ENCODE measurements at places on chromosomes 5 and 9.
A peak's percentile ranks its signal among the peaks of the same experiment; 100 is the strongest.

GRCh38 chr9:6598249-6598725, 47.2 kb downstream of the GLDC start:
- no peak for DNase-seq

DNA sequence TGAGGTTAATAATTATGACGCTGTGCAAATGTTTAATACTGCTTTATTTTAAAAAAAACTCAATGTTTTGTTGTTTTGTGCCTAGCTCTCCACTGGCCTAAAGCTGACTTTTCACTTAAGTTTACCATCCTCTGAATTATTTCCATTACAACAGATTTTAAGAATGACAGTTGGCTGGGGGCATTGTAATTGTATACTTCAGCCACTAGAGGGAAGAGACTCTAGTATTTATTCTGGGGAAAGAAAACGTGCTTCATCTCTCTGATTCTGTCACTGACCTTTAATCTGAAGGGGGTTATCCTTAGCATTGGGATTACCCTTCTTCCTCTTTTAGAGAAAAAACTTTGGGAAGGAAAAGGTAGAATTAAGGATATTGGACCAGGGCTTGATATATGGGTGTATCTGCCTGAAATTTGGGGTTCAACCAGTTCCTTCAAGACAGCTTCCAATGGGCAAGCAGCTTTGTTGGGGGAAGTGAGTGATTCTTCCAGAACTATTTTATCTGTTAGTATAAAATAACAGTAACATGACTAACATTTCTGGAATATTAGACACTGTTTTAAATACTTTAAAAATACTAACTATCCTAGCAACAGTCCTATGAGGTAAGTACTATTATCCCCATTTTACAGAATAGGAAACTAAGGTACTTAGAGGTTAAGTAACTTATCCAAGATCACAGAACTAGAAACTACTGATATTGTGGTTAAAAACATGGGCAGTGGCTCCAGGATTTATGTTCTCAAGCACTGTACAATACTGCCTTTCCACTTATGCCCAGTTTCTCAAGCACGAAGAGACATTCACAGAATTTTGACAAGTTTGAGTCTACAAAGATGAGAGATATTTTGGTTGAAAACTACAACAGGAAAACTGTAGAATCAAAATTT, 208.4 kb downstream of the CD180 start:
- no peak for DNase-seq

DNA sequence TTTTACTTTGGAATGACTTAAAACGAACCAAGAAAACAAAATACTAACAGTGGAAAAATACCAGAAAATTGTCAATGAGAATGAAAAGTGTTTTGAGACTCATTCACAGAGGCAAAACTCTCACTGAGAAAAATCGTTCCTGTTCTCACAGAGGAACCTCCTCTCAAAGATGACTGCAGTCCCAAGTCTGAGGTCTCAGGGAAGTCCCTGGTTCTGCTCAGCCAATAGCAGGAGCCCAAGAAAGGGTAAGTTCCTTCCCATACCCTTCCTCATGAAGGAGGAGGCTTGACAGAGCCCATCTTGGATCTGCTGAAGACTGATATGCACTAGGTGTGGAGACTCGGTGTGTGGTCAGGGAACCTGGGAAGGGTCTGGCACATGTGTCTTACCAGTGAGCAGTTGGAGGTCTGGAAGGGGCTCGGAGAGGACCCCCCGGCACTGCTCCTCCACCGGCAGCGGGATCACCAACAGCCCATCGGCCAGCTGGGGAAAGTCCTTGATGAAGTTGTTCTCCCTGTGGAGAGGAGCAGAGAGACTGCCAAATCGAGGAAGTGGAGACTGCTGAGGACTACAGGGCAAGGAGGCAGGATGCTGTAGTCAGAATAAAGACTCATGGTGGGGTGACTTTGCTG, 46.0 kb downstream of the TRIM32 start:
- no peak for DNase-seq

DNA sequence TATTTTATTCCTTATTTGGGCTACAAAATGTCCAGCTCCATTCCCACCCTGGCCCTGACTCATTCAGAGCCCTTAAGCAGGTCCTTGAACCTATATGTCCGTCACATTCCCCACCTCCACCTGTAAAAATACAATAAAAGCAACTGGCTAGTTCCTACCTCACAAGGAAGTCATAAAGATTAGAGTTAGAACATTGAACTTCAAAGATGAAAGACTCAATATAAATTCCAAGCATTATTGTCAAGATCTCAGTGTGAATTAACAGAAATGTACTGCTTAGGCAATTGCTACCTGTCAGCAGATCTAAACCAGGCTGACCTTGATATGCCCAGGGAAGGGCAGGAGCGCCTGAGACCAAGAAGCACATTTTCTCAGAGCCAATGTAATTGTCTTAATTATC, 221.8 kb downstream of the ENC1 start:
- no peak for DNase-seq

- no peak for DNase-seq
These were observed 41.9 kb upstream of the IPPK start for GRCh38 chr9:92711844-92712243.

- DNase-seq: no peak
These were observed 254.5 kb downstream of the DEPDC1B start for GRCh38 chr5:60445427-60445826.

GRCh38 chr5:135344349-135344748, 54.7 kb downstream of the MACROH2A1 start:
- DNase-seq: no peak

- no peak for DNase-seq
These were observed 3.1 kb downstream of the PTCH1 start for GRCh38 chr9:95513711-95514110.

GRCh38 chr9:3177936-3178335, 334.0 kb upstream of the PUM3 start:
- DNase-seq: no peak

DNA sequence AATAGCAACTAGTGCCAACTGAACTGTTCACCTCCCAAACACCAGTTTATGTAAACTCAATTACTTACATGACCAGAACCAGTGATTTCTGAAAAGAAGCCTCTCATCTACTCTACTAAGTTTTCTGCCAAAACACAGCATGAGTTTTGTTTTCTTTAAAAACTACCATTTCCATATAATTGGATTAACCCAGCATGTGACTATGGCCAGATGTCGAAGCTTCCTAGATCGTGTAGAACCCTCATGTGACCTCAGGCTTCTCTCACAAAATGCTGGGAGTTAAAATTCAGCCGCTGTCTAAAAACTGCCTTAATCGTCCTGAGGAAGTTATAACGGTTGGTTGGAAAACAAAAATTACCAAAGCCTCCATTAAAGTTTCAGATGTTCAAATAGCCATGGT, 303.5 kb downstream of the IRX1 start:
- DNase-seq: no peak

DNA sequence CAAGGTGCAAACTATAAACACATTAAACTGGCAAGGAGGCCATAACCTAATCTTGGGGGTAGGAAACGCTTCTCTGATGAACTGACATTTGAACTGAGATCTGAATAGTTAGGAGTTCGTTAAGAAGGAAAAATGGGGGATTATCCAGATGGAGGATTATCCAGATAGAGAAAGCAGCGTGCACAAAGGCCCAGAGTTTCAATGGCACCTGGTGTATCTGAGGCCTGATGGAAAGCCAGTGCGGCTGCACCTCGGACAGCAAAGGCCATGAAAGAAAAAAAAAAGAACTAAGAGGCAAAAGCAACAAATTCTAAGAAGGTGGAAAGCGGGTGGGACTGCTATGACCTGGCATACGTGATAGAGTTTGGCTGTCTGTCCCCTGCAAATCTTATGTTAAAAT, 13.0 kb upstream of the CTNNAL1 start:
- no peak for DNase-seq

DNA sequence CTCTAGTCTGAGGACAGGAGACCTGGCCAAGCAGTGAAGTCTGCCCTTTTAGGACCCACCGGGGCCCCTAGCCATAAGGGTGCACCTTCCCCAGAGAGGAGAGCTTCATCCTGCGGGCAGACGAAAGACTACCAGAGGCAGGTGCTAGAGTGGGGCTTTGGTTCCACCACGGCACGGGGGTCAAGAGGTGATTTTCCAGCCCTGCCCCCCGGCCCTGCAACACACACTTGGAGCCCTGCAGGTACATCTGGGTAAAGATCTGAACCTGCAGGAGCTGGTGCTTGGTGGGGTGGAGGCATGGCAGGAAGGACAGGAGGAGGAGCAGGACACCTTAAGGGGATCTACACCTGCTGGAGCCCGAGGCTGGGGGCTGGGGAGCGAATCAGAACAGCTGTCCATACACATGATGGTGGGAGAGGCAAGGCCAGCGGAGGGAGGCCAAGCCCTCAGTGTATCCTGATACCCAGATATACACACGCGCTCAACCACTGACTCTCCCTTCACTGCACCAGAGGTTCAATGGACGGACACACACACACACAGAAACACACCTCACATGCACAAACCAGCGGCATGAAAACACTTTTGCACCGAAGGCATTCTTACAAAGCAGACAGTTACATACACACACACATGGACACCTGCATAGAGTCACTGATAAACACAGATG, 98.4 kb upstream of the MVB12B start:
- no peak for DNase-seq

DNA sequence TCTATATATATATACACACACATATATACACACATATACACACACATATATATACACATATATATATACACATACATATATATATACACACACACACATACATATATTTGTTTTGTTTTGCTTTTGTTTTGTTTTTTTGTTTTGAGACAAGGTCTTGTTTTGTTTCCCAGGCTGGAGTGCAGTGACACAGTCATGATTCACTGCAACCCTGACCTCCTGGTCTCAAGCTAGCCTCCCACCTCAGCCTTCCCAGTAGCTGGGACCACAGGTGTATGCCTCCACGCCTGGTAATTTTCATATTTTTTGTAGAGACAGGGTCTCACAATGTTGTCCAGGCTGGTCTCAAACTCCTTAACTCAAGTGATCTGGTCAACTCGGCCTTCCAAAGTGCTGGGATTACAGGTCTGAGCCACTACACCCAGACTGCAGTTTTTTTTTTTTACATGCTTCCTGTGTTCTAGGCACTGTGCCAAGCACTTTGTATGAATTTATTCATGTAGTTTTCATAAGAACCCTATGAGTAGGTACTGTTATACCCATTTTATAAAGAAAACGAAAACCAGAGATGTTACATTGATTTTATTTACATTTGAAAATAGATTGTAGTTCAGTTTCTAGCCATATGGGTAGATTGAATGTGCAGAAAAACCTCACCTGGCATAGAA, 120.7 kb downstream of the PBX3 start:
- no peak for DNase-seq

DNA sequence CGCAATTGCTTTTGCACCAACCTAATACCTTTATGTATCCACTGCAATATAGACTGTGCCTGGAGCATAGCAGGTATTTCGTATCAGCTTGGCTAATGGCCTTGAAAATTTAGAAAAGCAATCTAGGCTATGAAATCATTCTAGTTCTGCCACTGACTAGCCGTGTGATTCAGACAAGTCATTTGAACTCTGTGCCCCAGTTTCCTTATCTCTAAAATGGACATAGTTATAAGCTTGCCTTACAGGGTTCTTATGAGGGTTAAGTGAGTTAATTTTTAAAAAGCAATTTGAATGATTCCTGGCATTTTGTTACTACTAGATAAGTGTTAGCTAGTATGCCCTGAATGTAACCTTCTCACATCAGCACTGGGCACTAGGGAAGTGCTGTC, 80.5 kb upstream of the PUM3 start:
- no peak for DNase-seq

DNA sequence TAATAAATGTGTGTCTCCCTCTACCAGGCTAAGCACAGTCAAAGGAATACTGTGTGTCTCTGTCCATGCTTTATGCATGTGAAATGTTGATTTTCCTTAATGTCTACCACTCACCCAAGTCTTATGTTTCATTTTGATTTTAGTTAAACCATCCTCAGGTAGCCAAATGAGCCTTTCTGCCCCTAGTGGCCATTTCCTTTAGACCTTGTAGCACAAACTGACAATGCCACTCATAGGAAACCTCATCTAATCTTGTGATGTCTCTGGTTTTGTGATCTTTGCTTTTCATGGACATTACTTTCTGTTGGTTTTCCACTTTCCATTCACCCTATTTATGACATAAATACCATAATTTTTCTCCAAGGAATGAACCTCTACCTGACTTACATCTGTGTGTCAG, 820.8 kb downstream of the MAT2B start:
- DNase-seq: no peak

GRCh38 chr5:147857302-147858129, 21.0 kb upstream of the SCGB3A2 start:
- DNase-seq: peak; percentile 65

- DNase-seq: peak; percentile 67
These were observed 195.2 kb upstream of the TUT7 start for GRCh38 chr9:86549401-86549811.

DNA sequence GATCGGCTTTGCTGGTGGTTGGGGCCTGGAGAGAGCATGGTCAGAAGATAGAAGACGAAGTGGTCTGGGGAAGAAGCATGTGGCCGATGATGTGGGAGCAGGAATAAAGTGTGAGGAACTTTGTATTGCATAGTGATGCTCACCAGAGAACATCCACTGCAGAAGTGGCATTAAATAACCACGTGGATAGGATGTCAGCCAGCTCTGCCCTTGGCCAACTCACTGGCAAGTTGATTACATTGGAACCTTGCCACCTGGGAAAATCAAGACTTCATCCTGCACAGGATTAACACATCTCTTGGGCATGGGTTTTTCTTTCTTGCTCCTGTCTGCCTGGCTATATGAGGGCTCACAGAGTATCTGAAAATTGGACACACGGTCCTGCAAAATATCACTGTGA, 217.4 kb downstream of the DMRT2 start:
- DNase-seq: no peak

DNA sequence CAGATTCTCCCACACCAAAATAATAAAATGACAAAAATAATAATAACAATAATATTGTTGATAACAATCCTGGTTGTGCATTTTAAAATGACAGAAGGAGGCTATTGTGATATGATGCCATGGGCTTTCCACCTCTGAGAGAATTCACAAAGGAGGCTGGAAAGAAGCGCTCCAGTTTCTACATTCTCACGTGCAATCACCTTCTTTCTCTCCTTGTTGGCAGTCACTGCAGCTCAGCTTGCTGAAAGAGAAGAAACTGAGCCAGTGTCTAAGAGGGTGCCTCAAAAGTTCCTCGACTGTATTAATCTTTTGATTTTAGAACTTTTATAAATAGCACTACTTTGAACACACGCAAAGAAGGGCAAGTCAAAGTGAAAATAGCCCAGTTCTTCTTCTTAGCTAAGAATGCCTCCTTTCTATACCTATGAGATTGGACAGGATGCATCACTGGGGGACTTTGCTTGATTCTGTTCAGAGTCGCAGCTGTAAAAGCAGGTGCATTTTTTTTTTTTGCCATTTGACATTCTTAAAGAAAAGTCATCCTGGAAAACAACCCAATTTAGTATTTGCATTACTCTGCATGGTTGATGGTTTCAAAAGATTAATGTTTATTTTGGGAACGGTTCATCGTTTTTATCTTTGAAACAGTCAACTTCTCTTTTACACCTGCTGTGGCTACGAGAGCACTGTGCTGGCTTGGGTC, 12.4 kb upstream of the SUB1 start:
- no peak for DNase-seq

- no peak for DNase-seq
These were observed 453.1 kb upstream of the MEF2C start for GRCh38 chr5:89336111-89336510.
